ENCODE measurements at places on chromosomes 3 and 15.

DNA sequence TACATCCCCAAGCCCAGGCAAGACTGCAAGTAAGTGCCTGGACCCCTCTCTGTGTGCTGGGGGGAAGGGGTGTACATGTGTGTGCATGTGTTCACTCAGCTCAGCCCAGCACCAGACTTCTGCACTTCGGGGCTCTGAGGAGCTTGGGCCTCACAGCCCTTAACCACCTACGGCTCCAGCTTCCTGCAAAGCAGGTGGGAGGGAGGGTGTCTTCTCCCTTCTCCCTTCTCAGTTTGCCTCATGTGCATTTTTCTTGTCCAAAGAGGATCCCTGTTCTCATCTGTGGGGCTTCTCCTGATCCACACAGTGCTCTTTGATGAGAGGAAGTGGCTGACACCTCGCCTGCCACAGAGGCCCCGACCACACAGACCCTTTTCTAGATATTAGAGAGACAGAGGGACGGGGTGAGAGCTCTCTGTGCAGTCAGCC, 69.3 kb downstream of the MESD start:
- no peak for DNase-seq

- DNase-seq: no peak
These were observed 82.5 kb downstream of the TOP2B start for GRCh38 chr3:25582242-25582641.

DNA sequence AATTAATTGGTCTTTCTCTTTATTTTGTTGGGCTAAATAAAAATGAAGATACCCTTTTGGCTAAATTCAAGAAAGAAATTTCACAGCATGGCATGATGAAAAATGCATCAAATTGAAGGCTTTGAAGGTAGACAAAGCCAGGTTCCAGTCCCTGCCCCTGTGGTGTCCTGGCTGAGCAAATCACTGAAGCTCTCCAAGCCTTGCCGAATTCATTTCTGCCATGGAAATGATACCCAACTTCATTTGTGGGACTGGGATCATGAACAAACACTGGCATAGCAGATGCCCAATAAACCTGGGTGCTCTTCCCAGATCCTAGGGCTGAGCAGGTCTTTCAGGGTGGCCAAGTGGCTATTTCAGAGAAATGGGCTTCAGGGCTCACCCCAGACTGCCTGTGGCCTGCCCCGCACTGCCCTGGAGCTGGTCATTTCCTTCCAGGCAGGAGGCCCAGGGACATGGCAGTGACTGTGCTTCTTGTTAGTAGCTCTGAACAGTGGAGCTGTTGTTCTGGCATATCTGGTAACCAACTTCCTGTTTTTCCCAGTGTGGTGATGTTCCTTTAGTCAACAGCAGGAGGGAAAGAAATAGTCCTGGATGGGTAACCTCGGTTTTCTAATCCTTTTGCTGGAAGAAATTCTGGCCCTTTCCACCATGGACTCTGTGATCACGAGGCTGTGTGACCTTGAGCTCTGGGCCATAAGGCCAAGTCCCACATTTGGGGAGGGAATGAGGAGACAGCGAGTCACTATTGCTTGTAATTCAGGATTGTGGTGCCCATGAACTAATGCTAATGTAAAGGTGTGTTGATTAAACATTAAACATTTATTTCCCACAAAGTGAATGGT, 47.6 kb downstream of the CTDSPL start:
- no peak for DNase-seq

DNA sequence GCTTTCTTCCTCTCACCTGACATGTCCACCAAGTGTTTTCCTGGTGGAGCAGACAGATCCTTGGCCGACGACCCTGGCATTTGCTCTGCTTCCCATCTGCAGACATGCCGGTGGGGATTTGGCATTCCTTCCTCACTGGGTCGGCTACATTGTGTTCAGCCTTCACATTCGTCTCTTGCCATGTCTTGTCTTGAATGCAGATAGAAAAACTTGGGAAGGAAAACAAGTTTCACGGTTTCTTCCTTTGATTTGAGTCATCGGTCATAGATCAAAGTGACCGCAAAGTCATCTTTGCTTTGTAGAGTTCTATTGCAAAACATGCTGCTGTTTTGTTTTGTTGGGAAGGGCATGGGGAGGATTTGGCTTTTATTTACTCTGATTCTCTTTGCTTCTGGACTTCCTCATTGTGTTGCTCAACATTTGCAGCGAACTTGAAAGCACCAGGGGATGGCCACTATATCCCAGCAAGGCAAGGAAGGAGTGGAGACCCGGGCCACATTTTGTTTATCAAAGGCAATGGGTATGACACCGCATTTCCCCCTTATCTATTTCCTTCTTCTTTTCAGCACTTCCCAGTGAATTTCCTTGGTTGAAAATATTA, 321.3 kb downstream of the CACNA2D3 start:
- no peak for DNase-seq

GRCh38 chr15:86062646-86063243, 16.9 kb upstream of the AGBL1 start:
- DNase-seq: no peak

DNA sequence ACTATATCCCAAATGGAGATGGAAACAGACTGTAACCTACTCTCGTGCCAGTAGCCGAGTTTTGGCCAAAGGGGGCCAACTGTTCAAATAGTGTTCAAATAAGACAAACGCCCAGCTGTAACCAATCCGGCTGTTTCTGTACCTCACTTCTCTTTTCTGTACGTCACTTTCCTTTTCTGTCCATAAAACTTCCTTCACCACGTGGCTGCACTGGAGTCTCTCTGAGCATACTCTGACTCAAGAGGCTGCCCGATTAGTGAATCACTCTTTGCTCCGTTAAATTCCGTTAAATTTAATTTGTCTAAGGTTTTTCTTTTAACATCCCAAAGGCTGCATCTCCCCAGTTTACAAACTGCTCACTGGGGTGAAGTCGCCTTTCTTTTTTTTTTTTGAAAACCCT, 219.2 kb upstream of the P2RY1 start:
- DNase-seq: no peak

GRCh38 chr15:80309769-80310384, 57.9 kb upstream of the CTXND1 start:
- no peak for DNase-seq

- DNase-seq: no peak
These were observed 20.0 kb upstream of the CILP start for GRCh38 chr15:65231306-65231705.

DNA sequence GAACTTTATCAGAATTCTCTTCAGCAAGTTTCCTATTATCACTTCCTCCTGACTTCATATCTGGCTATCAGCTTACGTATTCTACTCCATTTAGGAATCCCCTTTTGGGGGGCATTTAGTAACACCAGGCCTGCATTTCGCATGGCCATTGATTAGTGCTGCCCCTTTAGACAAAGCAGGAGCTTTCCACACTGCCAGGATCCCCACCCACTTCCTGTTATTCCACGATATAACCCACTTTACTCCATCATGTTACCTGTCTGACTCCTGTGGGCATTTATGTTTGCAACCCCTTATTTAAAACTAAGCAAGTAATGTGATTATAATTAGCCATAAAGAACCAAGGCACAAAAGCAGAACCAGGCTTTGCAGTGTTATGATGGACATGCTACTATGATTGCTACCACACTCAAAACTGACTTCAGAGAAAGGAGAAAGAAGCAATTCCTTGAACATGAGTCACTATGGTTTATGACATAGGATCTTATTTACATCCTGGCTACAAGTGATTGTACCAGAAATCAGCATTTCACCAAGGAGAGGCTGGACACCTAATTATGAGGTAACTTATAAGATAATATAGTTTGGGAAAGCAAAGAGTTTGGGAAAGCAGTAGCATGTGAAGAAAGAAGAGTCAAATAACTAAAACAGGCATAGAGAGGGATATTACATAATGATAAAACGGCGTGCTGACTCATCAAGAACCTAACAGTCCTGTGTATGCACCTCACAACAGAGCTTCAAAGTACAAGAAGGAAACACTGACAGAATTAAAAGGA, 96.3 kb downstream of the IGSF11 start:
- DNase-seq: no peak

DNA sequence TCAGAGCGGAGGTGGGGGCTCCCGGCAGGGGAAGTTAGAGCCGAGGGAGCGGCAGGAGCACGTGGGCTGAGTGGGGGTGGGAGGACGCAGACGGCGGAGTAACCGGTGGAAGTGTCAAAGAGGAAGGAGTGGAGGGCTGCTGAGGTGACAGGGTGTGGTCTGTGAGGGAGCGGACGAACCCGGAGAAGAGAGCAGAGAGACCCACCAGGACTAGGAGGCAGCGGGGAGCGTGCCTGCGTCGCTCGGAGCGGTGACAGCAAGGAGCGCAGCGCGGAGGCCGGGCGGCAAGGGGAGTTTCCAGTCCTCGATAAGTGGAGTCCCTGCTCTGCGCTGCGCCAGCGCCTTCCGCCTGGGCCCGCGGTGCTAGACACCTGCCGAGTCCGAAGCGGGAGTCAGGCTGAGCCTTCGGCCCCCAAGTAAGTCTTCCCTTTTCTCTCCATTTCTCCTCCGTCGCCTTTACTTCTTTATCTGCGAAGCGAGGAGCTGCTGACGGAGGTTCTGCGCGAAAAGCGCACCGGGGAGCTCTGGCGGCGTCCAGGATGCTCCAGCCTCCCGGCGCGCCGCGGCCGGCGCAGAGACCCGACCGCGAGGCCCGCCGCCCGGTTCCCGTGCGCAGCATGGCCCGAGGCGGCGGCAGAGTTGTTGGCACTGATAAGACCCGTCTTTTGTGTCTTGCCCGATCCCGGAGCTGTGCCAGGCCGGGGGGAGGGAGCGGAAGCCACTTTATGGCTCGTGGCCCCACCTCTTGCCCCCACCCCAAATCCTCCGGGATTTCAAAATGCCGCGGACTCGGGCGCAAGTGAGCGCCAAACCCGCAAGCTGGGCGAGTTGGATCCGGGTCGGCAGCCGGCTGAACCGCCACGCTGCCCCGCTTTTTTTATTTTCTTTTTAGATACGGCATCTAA, 533.0 kb upstream of the SEMA6D start:
- DNase-seq: no peak

DNA sequence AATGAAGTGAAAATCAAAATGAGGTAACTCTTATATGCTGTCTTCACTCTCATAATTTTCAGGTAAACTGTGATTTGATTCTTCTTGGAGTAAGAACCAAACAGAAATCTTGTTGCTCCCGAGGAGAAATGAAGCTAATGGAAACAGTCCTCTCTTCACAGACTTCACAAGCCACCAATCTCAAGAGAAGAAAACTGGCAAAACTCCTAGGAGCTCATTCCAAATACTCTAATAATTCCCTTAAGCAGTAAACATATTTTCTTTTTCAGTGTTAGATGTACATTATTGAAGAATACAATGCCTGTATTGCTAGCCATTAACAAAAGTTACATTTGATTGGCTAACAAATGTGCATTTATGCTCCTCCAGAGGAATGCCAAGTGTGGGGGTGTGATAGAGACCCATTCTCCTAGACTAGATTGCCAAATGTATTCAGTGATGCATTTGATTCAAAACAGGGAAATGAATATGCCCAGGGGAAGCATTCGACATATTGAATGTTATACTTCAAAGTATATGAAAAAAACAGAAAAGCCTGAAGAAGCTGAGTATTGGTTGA, 11.8 kb upstream of the RIOX2 start:
- no peak for DNase-seq

Measured in esophagus squamous epithelium (tissue), 5 donors.